NCI-H774 (cell line): ENCODE measurements at places on chromosomes 7 and 10.

DNA sequence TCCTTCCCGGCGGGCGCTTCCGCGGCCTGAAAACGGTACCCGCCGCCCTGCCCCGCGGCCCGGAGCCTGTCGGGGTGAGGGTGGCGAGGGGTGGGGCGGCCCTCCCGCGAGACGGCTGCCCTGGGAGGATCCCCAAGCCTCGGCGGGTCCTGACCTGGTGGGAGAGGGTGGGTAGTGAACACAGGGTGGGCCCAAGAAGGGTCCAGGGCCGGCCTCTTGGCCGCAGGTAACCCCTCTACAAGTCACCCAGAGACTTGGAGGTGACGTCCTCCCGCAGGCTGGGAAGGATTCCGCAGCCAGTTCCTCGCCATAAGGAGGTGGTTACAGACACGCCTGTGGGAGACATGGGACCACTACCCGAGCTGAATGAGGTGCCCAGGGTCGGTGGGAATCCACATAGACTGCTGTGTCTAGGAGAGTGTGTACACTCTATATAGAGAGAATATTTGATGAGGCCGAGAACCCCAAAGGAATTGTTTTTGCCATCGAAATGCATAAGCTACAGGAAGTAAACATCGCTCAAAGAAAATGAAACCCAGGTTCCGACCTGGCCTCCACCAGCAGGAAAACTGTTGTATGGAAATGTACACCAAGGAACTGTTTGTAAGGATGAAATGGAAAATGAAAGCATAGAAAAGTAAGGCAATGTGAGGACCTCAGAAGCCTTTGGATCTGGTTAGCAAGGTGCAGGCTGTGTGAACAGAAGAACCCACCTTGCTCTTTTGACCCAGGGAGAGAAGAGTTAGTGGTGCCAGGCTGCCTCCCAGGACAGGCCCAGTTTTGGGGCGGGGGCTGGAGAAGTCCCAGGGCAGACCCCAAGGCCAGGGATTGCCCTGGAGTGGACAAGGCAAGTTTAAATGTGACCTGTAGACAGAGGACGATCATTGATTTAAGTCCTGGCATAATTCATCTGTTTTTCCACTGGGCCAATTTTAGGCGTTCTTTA lies 659 bp downstream of the OPTN start:
- DNase-seq = no peak

- DNase-seq = no peak
These were observed 105.6 kb downstream of the SMURF1 start for GRCh38 chr7:99038086-99038855.

- DNase-seq = no peak
These were observed 576.9 kb downstream of the ANKRD7 start for GRCh38 chr7:118801366-118801765.

DNA sequence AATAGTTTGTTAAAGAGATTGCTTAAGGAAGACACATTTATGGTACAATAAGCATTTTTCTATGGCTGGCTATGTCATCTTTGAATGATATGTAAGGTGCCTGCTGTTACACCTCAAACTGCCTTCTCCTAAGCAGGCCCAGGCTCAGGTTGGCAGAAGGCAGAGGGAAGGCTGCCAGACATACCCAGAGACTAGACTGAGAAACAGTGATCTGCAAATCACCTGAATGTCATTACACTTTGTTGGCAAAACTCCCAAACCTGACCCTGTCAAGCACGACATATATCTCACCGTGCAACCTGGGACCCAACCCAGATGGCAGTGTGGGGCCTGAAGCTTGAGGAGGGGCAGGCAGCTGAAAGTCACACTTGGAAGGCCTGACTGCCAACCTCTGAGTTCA lies 136.6 kb upstream of the TARP start:
- no peak for DNase-seq

GRCh38 chr10:83990126-83990525 lies 149.2 kb upstream of the GHITM start:
- DNase-seq = no peak

GRCh38 chr7:81186691-81187090 lies 267.8 kb upstream of the SEMA3C start:
- no peak for DNase-seq

GRCh38 chr10:44382981-44383748 lies 1.7 kb downstream of the CXCL12 start:
- no peak for DNase-seq

DNA sequence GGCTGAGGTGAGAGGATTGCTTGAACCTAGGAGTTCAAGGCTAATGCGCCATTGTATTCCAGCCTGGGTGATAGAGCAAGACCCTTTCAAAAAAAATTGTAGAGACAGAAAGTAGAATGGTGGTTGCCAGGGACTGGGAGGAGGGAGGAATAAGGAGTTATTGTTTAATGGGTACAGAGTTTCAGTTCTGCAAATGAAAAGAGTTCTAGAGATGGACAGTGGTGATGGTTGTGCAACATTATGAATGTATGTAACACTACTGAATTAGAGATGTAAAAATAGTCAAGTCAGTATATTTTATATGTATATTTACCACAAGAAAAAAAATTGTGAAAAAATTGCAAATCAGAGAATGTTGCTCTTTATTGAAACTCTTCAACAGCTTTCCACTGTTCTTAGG lies 266.5 kb upstream of the NPY start:
- no peak for DNase-seq

DNA sequence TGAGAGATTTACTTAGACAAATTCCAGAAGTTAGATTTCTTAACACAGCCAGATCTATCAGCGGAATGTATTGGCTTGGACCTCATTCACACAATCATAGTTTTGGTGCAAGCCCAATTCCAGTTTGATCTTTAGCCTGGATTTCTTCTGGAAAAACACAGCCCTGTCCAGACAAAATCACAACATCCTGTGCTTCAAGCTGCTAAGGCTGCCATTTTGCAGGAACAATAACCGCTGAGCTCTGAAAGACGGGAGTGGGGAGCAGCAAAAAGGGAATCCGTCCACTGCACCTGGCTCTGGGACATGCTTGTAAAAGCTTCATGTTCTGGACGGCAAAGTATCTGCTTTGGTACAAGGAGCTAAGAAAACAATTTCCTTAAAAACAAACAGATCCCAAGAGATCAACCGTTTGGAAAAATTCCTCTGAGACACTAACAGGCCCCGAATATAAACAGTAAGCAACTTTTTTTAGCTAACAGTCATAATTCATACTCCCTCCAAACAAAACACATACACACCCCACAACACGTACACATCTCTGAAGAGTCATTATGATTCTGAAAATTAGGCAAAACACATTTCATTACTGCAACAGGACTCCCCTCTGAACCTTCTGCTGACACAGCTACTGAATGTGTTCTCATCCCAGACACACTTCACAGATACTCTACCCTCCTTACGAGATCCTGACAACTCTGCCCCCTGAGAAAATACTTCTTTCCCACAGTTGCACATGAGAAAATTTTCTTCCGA lies 32.4 kb downstream of the ITIH5 start:
- no peak for DNase-seq

DNA sequence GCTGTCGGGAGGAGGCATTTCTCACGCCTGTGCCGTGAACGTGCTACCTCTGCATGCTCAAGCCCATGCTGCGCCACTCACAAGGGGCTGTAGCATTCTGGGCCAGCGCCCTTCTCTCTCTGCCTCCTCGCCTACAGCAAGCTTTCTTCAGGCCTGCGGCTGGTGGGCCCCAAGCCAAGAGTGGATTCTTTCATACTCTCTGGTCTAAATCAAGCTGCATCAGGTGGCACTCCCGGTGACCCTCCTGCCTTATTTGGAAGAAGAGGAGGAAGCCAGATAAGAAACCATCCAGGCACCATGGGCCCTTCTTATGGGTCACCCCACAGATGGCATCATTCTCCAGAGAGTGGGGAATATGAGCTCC lies 86.7 kb upstream of the DUSP5 start:
- no peak for DNase-seq

DNA sequence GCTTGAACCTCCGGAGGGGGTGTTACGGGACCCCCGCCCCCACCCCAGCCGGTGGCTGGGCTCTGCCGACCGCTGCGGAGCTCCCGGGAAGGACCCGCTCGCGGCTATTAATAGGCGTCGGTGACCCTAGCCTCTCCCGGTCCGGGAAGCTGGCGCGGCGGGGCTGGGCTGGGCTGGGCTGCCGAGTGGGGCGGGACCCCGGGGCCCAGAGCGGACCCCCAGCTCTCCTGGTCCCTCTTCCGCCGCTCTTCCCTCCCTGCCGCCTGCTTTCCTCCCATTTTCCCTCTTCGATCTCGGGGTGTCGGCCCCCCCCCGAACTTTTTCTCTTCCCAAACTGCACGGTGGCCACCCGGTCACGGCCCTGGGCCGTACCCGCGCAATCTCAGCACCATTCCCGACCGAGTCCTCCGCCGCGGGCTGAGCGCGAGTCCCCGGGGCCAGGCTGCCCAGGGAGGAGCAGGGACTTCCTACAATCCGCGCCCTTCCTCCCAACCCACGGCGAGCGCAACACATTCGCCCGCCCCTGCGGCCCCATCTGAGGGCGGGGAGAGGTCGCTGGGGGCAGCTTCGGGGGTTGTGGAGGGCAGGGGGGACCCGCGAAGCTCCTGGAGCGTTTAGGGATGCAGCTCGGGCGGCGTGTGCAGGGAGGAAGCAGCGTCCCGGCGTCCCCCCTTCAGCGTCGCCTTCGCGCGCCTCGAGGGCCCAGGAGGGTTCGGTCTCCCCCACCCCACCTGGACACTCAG lies 3.1 kb upstream of the ELFN1 start:
- no peak for DNase-seq

- peak; percentile 33 for DNase-seq
These were observed 13.7 kb downstream of the KIN start for GRCh38 chr10:7773845-7774801.
